ENCODE measurements at places on chromosomes 1 and 21.

DNA sequence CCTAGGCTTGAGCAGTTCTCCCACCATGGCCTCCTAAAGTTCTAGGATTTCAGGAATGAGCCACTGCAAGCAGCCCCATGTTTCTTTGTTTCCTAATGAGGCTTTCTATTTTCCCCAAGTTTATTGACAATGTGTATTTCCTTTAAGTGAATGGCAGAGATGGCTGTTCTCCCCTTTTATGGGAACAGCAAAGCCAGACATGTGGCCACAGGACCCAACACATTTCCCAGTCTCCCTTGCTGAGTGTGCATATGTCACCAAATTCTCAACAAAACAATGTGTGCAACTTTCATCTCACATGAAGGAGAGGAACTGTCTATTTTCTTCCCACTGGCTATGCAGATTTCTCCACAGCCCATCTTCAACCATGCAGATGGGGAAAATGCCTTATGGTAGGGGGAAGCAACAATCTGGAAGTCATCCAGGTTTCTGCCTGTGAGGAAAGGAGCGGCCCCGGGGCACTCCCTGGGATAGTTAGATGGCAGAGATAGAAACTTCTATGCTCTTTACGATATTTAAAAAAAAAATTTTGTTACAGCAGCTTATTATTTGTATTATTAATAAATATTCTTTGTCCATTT lies 28.6 kb upstream of the MAP10 start:
- DNase-seq = no peak

DNA sequence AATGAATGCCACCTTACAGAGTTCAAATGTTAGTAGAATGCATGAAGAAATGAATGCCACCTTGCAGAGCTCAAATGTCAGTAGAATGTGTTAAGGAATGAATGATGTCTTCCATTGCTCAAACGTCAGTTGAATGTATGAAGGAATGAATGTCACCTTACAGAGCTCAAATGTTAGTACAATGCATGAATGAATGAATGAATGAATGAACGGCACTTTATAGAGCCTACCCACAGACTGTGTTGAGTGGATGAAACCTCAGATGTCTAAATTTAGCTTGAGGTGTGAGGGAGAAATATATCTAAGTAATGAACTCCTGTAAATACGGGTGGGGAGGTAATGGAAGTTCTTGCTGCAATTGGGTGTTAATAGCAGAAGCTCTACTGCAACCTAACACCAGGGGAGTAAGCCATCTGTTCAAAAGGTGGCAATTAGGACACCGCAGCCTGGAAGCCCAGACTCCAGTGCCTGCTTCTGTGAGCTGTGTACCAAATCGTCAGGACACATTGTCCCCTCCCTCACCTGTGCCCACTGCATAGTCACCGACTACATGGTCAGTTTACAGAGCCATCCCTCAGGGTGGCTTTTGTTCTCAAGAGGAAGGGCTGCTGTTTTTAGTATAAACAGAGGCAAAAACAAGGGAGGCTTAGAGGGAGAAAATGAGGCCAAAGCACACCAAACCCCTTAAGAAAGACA lies 26.7 kb downstream of the SUSD4 start:
- no peak for DNase-seq

DNA sequence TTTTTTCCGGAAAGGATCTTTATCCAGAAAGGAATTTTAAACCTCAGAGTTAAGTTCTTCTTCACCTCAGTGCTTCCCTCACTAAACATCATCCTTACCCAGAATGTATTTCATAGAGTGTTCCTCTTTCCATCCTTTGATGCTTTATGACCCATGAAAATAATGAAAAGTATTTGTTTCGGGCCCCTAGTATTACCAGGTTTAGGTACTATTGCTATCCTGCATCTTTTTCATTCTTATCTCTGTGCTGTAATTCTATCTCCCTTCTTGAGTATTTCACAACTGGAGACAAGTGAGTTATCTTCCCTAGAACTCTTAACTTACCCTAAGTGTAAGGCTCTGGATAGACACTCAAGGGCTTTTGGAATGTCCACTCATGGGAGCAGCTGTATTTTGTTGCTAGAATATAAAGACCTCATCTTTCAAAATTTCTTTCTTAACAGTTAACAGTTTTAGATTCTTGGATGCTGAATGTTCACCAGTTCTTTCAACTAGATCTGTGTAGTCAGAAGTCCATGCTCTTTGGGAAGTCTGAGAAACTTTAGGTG lies 26.2 kb downstream of the UCK2 start:
- no peak for DNase-seq

DNA sequence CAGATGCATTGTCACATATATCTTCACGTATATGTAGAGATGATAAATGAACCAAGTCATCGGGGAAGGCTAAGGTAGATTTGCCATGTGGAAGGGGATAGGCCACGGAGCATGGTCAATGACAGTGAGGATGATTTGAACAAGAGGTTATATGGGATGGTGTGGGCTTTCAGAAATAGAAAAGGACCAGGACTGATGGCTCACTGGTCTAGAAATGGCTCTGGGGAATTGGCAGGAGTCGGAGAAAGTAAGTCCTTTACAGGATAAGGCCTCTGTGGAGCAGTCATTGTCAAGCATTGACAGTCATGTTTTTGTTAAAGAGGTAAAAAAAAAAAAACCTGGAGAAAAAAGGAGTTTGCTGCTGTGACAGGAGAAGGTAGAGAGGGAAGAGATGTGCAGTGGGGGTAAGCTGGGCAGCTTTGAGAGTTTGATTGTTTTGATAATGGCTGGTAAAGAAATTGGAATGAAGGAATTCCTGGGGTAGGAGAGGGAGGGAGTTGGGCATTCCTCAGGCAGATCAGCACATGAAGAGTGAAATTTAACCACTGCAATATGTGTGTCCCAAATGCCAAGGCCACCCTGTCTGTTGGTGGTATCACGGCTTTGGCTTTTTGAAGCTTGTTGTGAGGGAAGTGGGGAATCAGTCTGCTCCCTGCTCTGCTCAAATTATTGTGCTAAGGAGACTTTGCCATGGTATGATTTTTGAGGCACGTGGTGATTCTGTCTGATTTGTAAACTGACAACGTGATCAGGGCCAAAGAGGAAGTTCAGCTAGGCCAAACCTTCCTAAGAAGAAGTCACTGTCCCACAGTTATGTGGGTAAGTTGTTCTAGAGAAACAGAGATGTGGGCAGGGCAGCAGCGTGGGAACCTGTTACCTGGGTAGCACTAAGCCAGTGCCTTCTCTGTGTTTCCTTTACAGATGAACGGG lies 26.0 kb downstream of the MACF1 start:
- DNase-seq = peak; percentile 35

DNA sequence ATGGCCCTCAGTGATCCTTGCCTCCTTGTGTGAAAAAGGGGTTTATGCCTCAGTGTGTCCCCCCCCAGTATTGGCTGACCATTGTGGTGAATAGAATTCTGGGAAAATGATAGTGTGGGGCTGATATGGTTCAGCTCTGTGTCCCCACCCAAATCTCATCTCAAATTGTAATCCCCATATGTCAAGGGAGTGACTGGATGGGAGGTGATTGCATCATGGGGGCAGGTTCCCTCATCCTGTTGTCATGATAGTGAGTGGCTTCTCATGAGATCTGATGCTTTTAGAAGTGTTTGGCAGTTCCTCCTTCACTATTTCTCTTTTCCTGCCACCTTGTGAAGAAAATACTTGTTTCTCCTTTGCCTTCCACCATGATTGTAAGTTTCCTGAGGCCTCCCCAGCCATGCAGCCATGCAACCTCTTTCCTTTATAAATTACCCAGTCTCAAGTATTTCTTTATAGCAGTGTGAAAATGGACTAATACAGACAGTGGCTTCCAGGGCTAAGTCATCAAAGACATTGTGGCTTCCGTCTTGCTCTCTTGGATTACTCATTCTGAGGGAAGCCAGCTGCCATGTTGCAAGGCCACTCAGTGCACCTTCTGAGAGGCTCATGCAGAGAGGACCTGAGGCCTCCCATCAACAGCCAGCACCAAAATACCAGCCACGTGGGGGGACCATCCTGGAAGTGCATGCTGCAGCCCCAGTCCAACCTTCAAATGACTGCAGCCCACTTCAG lies 40.6 kb upstream of the SOD1 start:
- DNase-seq = no peak

GRCh38 chr1:192879406-192879805 lies 70.6 kb downstream of the RGS2 start:
- no peak for DNase-seq

DNA sequence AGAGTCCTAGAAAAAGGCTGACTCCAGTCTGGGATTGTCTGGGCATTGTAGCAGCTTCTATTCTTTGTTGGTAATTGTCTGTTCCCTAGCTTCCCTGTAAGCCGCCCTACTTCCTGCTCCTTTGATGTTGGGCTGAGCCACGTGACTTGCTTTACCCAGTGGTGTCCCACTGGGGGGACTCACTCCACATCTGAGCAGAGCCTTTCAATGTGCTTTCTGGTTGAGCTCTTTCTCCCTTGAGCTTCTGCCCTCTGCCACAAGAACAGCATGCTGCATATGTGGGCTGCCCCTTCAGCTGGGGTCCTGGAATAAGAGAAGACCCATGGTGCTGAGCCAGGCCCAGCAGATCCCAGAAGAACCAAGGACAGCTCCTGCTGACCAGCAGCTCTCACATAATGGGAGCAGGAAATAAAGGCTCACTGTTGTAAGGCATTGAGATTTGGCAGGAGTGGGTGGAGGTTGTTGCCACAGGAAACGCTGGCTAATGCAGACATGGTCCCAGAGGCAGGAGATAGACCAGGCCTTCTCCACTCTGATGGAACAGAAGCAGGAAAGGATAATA lies 276.3 kb upstream of the GJB5 start:
- DNase-seq = no peak

- no peak for DNase-seq
These were observed 33.3 kb downstream of the TMPRSS15 start for GRCh38 chr21:18370301-18370700.

DNA sequence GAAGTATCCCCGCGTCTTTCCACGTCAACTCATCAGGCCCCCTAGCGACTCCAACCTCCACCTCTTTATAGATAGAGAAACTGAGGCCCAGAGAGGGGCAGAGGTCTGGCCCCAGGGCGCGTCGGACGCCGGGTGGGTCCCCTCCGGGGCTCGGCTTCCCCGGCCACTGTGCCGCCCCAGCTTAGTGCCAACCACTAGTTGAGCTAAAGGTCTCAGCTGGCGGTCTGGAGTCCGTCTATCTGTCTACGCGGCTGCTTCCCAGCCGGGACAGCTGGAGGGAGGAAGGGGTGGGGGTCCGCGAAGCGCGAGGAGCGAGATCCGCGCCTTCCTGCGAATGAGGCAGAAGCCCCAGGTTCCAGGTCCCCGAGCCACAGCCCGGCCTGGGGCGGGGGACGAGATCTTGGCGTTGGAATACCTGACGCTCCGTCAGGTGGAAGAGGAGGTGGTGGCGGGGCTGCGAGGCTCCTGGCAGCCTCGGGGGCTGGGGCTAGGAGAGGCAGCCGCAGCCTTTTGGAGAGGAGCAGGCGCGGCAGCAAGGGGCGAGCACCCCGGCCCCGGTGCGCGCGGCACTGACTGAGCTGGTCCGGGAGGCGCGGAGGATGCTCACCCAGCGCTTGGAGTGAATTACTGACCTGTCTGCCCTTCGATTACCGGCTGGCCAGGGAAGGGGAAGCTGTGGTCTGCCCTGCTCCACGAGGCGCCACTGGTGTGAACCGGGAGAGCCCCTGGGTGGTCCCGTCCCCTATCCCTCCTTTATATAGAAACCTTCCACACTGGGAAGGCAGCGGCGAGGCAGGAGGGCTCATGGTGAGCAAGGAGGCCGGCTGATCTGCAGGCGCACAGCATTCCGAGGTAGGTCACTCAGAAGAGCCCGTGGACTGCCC lies 937 bp downstream of the PODN start:
- no peak for DNase-seq

- DNase-seq = no peak
These were observed 16.6 kb downstream of the EYA3 start for GRCh38 chr1:28071813-28072212.

- DNase-seq = no peak
These were observed 23.6 kb upstream of the GPR157 start for GRCh38 chr1:9152535-9152934.

DNA sequence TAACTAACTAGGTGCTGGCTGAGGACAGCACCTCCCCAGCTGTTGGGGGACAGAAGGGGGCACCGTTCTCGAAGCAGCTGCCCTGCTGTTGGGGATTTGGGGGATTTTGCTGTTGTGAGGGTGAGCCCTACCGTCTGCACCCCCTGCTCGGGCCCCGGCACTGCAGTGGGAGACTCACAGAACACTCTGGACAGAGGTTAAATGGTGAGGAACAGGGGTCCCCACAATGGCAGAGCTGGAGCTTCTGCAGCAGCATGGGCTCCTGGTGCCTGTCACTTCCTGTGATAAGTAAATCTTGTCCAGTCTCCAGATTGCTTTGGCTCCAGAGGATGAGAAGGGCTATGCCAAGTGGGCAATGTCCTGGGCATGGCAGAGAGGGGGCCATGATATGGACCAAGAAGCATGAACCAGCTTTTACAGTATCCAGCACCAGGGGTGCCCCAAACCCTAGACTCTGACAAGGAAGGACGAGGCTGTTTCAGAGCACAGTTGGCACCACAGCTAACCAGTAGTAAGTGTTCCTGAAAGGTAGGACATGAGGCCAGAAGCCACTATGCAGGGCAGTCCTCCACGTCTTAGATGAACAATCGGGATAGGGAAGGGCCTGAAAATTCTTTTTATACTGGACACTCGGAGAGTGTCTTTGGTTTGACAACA lies 365.1 kb upstream of the VAMP3 start:
- DNase-seq = no peak

- no peak for DNase-seq
These were observed 40.2 kb upstream of the WASF2 start for GRCh38 chr1:27530192-27530591.

- no peak for DNase-seq
These were observed 25.7 kb downstream of the ERG start for GRCh38 chr21:38472412-38473108.

DNA sequence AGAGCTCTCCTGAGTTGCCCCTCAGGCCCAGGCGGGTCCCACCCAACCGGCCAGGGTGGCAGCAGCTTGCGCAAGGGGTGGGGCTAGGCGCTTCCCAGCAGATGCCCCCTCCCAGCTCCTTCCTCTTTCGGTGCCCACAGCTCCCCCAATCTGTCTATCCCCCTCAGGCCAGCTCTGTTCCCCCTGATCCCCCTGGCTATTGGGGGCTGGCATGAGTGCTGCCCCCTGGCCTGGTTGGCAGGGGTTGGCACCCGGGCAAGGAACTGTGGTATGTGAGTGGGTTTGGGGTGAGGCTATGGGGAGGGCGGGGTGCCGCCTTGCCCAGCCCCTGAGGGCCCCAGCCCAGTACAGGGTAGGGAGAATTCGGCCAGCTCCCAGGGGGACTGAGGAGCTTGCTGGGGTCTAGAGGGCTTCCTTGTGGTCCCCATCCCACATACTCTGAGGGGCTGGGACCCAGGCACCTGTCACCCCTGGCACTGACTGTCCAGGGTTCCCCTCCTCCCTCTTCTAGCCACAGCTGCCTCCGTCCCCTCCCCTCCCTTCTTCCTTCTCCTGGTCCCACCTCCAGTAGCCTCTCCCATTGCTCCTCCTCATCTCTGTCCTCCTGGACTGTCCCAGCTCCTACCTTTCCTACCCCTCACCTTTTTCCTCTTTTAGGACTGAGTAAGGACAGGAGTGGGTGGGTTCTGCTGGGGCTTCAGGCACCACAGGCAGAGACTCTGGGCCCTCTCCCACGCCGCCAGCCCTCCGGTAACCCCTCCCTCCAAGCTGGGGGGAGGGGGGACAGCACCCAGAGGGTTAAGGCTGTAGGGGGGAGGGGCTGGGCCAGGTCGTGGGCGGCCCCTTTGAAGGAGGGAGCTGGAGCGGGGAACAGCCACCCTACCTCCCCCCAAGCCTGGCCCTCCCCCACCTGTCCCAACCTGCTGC lies 5.7 kb downstream of the ZBTB7B start:
- no peak for DNase-seq

GRCh38 chr1:192238421-192238820 lies 78.4 kb upstream of the RGS21 start:
- DNase-seq = no peak

GRCh38 chr1:197076585-197076984 lies 9.5 kb upstream of the F13B start:
- DNase-seq = no peak

GRCh38 chr1:188872376-188872775 lies 1605.3 kb downstream of the BRINP3 start:
- DNase-seq = no peak
